Epithelial cell of alveolus of lung (primary cell): ENCODE measurements at places on chromosomes 3 and 15. TPM values are rescaled to one million over a fixed set of nuclear protein-coding genes. Genes with fewer than 3 reads are reported as not detected.

The TTLL13 gene
- total RNA-seq, result 0.08 TPM in 1 of 2 replicates, not detected in the other

The CYP8B1 gene
- not detected in 2 replicates for total RNA-seq

The ATRIP gene
- 4.3 and 5.9 TPM in 2 replicates for total RNA-seq

The KCNMB3 gene
- total RNA-seq, result under 0.01 and 1.4 TPM in 2 replicates

The PEX5L gene
- total RNA-seq, result not detected in 2 replicates

The PLCL2 gene
- total RNA-seq, result 3.6 and 4.8 TPM in 2 replicates

The NME9 gene
- total RNA-seq, result not detected in 2 replicates
